ENCODE measurements at places on chromosomes 13 and 19. TPM values are rescaled to one million over a fixed set of nuclear protein-coding genes. Genes with fewer than 3 reads are reported as not detected.
A peak's percentile ranks its signal among the peaks of the same experiment; 100 is the strongest.

GRCh38 chr19:45934551-45935230 lies 20.1 kb upstream of the NANOS2 start:
- DNase-seq = no peak

DNA sequence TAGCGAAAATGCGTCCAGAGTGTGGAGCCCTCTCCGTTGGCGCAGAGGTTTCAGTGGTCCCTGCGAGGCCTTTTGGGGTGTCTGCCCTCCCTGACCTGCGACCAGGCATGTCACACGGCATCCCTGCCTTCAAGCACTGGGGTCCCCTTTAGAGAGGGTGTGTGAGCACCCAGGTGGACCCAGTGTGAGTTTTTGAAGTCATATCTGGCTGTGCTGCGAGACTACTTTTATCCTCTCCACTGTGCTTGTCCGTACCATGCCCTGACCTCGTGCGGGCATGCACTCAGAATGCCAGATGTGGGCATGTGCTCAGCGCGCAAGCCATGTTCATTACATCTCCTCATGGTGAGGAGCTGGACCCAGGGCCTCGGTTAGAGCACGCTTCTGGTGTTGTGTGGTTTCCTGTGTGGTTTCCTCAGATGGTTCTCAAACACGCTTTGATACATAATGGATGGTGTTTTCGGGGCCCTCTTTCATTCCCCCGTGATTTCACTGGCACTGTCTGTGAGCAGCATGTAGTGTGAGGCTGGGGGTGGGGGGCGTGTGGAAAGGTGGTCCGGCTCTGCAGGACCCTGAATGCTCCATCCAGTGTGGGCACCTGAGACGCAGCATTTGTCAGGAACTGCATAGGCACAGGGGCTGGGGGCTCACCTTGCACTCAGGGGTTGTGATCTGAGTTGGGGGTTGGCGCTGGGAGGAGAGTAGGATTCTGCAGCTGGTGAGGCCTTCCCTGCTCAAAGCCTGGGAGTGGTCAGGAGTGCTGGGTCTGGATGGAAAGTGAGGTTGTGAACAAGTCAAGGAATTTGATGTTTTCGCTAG lies 2.3 kb downstream of the TFDP1 start:
- DNase-seq = no peak

GRCh38 chr19:53308339-53308811 lies 25.2 kb upstream of the ZNF845 start:
- DNase-seq = peak; percentile 52

DNA sequence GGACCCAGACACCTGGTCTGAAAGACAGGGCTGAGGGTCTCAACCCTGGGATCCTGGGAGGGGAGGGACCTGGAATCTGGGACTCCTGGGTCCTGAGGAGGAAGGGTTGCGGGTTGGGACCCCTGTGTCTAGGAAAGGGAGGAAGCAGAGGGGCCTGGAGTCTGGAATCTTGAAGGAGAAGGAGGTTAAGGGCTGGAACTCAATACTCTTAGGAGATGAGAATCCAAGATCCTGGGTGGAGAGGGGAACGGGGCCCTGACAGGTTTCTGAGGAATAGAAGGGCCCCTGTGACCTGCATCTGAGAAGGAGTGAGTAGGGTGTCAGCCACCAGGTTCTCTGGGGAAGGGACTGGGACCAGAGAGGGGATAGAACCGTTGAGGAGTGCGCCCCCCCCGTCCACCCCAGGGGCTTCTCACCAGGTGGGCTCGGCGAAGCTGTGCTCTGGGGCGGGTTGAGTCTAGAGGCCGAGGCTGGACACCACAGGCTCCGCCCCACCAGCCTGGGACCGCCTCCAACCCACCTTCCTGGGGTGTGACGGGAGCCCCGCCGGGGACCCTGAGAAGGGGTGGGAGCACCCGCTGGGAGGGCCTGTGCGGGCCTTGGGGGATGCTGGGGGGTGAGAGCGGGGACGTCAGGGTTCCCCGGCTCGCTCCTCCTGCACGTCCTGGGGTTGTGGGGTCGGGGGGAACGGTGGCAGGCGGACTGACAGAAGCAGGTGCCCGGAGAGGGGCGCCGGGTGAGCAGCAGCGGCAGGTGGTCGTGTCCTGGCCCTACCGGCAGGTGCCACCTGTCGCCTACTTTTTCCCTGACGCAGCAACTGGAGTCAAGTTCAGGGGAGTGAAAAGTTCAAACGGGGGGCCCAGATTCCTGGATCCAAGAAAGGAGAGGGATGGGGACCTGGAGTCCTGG lies at the start of gene MAMSTR:
Gene MAMSTR (minus strand): TSS at position 463 of the 909 bp plus-strand sequence. CDS start 694 bp downstream, outside the sequence.
- no peak for DNase-seq

- no peak for DNase-seq
Observed at GRCh38 chr13:78437781-78438180, 165.6 kb downstream of the POU4F1 start.

- peak; percentile 40 for DNase-seq
Observed at GRCh38 chr19:17830567-17831418, 9.5 kb upstream of the INSL3 start.

- no peak for DNase-seq
Observed at GRCh38 chr13:113258321-113259054, 38.6 kb upstream of the LAMP1 start.

DNA sequence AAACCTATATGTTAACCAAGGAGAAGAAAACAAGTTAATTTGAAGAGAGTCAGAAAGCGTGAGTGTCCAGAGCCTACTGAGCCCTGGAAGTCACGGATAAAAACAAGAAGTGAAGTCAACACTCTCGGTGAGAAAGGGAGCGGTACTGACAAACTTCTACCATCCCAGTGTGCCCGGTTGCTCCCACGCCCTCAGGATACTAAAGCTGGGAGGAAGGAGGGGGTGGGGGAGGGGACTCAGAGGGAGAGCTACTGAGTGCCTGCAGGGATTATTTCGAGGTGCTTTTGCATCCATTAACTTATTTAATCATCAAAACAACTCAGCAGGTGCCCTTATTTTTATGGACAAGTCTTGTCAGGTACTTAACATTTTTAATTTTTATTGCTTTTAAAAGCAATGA lies 166.2 kb downstream of the ZIC5 start:
- no peak for DNase-seq

DNA sequence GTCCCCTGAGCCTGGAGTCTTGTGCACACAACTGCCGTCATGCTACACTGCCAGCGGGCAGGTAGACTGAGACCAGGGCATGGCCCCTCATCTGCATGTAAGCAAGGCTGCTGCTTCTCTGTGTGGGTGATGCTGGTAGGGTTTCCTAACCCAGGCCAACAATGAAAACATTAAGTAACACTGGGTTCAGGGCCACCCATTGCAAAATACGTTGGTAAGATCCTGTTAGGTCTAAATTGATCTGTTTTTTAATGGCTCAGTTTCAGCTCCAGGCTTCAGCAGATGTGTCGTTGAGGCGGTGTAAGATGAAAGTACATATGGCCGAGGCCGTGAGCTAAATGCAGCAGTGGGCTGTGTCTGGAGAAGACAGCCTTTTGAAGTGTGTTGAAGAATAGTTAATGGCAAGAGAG lies 383.4 kb downstream of the IRS2 start:
- no peak for DNase-seq

TNNI3 gene
- 16.5 TPM for total RNA-seq

FGF22 gene
- total RNA-seq = 0.19 TPM

LGALS7 gene
- not detected for total RNA-seq

S1PR4 gene
- not detected for total RNA-seq

All from A673 (cell line).